Tibial nerve (tissue), 4 donors: ENCODE measurements at places on chromosomes 16 and 17.

- DNase-seq = peak; percentile 11
Observed at GRCh38 chr17:83056583-83057396, 22.6 kb upstream of the METRNL start.

DNA sequence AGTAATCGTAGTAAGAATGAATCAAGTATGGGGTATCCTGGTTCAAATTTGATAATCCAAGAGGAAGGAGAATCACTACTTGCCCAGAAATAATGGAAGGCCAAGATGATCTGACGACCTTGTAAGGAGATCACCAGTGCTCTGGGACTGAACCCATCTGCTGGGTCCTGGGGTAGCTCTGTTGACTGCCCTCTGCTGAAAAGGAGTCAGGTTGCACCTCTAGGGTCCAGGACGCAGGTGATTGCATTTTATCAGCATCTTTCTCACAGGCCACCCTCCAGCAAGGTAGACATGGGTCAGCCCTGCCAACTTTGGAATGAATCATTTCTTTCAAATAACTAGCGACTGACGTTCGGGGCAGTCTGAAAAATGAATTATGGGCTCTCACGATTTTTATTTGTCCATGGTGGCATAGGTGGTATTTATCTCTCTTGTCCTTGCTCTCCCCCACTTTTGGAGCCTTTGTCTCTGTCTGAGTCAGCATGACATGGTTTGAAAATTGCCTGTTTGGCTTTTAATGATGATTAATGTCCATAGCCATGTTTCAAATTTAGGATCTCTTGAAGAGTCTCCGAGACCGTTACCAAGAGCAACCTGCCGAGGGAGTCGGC is 163.7 kb downstream of the MSI2 start:
- no peak for DNase-seq

DNA sequence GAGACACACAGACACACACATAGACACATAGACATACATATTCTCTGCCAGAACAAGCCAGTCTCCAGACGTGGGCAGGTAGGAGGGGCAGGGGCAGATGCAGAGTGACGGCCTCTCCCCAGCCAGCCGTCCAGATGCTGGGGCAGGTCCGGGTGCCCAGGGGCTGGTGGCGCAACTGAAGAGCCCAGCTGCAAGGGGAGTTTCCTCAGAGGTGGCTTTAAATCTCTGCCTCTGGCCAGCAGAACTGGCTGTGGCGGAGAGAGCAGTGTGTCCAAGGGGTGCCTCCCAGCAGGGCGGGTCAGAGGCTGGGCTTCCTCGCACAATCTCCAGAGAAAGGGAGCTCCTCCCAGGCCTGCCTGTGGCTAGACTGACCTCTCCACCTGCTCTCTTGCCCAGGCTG is 9.4 kb upstream of the GCGR start:
- DNase-seq = no peak

DNA sequence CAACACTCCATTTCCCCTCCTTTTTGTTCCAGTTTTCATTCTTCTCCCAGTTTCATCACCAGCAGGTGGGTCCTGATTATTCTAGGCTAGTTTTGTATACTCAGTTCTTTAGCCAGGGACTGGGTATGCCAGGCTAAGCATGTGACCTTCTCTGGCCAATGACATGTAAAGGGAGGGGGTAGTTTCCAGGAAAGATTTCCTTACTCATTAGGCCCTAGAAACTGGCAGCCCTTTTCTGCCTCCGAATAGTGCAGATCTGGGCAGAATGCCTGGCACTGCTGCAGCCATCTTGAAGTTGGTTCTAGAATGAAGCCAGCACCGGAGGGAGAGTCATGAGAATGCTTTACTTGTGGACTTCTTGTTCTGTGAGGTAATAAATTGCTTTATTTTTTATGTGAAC is 126.9 kb upstream of the AXIN2 start:
- DNase-seq = no peak

- DNase-seq = no peak
Observed at GRCh38 chr17:20999044-20999573, 43.7 kb downstream of the USP22 start.

DNA sequence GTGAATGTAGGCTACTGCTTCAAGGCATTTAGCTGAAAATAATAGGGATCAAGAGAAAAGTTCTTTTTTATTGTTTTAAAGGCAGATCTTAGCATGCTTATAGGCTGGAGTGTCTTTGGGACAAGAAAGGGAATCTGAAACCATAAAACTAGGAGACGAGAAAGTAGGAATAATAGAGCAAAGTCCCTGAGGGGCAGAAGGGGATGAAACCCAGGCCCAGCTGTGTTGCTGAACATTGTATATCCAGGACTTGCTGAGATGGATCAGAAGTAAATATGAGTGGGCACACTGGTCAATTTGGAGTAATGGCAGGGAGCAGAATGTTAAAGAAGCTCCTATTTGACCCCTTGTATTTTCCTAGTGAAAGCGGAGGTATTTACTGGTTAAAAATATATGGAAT is 9.3 kb downstream of the ZNF689 start:
- no peak for DNase-seq

- no peak for DNase-seq
Observed at GRCh38 chr17:9001559-9001958, 19.8 kb upstream of the NTN1 start.

GRCh38 chr16:21088646-21089538 is 61.8 kb downstream of the DNAH3 start:
- no peak for DNase-seq

GRCh38 chr17:68576811-68577496 is 24.2 kb downstream of the FAM20A start:
- peak; percentile 50 for DNase-seq

DNA sequence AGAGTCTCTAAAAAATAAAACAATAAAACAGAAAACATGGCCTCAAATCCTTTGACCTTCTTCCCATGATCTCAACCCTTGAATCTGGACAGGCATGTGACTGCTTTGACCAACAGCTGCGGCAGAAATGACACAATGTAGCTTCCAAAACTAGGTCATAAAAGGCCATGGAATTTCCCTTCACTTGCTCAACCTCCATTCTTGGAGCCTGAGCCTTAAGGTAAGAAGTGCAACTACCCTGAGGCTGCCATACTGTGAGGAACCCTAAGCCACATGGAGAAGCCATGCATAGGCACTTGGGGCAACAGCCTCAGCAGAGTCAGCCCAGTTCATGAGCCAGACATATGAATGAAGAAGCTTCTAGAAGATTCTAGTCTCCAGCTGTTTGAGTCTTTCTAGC is 75.7 kb upstream of the BRD7 start:
- DNase-seq = no peak

DNA sequence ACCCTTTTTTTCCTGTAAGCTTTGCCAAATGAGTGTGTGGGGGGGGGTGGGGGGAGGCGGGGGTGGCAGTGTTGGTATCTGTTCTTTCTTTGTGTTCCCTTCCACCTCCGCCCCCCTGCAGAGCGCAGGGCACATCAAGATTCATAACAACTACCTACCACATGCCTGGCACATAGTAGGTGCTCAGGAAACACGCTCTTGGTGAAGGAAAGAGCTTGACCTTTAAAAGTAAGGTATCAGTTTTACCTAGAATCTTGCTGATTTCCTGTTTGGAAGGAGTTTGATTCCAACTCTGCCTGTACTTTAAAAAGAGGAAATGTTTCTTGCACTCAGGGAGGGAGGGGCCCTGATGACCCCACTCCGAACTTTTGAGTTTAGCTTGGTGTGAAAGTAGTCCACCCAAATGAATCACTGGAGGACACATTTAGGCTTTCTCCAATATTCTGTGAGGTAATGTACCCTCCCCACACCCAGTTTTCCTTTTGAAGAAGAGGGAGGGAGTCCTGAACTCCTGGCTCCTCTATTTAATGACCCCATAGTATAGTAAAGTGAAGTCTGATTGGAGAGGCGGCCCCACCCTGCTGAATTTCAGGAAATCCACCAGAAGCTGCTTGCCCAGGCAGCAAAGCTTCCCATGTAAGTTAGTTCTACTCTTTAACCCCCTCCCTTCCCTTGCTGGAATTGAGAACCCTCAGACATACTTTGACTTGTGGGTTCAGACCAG is 560 bp upstream of the FAM20A start:
- DNase-seq = no peak

DNA sequence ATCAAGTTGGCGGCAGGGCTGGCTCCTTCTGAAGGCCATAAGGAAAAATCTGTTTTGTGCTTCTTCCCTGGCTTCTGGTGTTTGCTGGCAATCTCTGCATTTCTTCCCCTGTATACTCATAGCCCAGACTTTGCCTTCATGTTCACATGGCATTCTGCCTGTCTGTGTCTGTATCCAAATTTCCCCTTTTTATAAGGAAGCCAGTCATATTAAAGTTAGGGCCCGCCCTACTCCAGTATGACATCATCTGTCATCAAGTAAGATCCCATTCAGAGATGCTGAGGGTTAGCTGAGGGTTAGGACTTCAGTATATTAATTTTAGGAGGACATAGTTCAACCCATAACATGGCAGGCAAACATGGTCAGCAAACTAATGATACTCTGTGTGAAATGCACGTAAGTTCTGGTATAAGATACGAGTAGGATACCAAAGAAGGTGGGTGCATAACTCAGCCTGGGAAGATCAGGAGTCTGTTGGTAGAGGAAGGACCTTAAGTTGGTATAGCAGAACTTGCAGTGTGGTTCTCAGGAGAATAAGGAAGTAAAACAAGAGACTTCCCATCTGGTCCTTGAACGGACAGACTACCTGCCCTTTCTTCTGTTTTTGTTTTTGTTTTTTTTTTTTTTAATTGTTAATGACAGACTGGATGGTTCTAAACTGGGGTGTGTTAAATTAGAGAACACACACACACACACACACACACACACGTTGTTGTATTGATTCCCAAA is 13.9 kb downstream of the MAP2K6 start:
- peak; percentile 41 for DNase-seq

DNA sequence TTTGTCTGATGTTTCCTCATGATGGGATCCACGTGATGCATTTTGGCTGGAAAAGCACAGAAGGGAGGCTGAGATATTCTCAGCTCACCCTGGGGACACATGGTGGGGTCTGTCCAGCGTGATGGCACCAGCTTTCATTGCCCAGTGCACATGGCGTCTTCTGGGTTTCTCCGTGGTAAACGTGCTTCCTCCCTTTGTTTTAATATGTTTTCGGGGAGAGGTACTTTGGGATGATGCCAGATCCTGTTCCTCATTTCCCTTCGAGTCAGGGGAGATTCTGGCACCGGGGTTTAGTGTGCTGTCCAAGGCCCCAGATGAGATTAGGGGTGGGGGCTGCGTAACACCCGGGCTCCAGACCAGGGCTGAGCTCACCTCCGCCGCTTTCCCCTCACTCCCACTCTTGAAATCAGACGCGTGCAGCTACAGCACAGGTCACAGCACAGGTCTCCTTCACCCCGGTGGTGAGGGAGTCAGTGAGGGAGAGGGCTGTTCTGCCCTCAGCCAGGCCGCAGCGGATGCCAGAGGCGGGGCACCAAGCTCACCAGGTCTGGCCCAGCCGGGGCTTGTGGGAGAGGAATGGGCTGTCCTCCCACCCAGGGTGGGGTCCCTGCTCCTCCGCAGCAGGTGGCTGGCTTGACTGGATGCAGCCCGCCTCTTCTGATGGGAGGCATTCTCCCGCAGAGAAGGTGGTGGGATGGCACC is 33.9 kb downstream of the COX4I1 start:
- DNase-seq = no peak

GRCh38 chr17:30230596-30231125 is 4.8 kb downstream of the SLC6A4 start:
- DNase-seq = no peak

DNA sequence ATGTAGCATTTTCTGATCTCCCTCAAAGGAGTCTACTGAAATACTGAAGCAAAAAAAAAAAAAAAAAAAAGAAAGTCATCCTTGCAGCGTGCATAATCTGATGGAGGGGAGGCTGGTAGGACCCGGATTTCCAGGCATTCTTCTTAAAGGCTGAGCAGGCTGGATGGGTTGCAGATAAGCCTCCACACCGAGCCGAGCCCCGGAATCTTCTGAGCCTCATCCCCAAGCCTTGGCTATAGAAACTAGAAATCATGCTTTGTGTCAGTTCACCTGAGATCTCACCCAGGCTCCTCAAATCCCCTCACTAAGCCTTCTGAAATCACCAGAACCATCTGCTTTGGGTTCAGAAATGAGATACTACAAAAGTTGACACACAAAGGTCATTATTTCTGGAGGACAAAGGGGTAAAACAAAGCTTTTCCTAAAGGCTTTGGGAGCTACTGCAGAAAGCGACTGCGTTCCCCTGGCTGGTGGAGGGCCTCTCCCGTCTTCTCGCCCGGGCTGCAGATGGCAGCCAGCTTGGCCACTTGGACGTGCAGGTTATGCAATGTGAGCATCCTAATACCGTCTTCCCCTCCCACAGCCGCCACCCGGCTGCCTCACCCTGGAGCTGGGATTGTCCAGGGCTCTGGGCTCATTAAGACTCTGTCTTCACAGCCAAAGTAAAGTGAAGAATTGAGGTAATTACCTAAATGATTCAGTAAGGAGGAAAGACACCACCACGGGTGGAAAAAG is 4.7 kb upstream of the CACNG4 start:
- DNase-seq = no peak

DNA sequence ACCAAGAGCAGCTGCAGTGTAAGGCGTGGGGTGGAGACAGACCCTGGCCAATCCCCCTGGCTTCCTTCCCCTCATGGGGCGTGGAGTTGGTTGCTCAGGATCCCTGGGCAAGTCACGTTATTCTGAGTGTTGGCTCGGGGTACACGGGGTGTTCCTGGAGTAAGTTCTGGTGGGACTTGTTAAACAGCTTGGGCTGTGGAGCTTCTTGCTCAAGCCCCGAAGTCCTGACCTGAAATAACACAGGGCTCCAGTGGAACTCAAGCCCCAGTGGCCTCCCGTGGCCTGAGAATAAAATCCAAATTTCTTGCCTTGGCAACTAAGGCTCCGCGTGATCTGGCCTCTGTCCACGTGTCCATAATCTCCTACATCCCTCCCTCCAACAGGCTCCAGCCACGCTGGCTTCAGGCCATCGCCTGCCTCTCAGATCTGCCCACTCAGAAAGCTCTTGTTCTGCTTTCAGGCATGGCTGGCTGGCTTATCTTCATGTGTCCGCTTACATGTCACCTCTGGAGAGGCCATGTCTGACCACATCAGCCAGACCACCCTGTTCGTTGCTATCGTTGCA is 49.3 kb upstream of the BCO1 start:
- DNase-seq = peak; percentile 82

GRCh38 chr16:54289242-54289944 is 2.8 kb upstream of the IRX3 start:
- DNase-seq = no peak

DNA sequence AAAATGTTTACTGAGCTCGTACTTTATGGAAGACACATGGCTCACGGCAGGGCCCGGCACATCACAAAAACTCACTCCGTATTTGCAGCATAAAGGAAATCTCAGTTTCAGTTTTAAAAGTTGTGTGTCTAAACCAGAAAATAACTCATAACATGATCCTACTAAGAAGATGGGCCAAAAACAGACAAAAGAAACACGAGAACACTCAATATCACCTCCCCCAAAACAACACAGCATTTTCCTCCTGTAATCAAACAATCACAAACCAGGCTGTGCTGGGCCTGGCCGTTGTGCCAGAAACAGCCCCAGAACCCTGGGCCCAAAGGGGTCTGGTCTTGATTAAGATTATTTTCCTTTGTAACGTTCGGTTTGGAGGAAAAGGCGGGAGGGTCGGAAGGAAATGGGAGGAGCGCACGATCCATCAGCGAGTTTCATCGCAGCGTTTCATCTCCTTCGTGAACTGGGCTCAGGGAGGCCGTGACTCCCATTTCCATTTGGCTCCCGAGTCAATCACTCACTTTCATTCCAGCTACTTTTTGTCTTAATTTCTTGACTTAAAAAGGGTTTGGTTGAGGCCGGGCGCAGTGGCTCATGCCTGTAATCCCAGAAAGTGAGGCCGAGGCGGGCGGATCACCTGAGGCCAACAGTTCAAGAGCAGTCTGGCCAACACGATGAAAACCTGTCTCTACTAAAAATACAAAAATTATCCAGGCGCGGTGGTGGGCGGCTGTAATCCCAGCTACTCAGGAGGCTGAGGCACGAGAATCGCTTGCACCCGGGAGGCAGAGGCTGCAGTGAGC is 61.4 kb downstream of the NXN start:
- no peak for DNase-seq

- DNase-seq = no peak
Observed at GRCh38 chr16:72216767-72217166, 44.8 kb upstream of the PMFBP1 start.
